ENCODE measurements at places on chromosomes 16 and 17.
A peak's percentile ranks its signal among the peaks of the same experiment; 100 is the strongest.

DNA sequence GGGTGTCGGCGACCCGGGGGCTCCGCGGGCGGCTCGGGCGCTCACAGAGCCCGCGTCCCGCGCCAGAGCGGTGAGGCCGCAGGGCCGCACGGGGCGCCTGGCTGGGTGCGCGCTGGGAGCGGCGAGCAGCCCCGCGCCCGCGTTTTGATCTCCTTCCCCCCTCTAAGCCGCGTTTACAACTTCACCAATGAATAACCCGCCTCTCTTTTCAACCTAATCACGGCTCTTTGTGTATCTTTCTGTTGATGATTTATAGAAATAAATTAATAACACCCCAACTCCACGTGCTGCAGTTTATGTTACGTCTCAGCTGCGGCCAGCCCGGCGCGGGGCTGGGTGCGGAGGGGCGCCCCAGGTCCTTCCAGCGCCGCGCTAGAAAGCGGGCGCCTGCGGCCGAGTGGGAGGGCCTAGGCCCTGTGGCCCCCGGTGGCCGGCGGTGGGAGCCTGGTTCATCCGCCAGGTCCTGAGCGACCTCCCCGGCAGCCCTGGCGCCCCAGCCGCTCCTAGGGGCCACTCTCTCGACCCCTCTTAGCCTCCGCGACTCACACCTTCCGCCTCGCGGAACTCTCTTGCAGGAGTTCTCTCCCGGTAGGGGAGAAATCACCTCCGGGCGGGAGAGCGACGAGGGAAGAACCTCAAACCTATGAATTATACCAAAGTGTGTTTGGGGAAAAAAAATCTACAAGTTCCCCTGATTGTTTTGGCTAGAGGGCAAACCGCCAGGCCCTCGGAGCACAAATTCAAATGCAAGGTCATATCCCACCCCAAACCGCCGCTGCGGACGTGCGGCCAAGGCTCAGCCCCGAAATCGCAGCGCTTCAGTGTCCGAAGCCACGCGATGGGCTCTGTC is 1.9 kb downstream of the HNF1B start:
- no peak for DNase-seq

DNA sequence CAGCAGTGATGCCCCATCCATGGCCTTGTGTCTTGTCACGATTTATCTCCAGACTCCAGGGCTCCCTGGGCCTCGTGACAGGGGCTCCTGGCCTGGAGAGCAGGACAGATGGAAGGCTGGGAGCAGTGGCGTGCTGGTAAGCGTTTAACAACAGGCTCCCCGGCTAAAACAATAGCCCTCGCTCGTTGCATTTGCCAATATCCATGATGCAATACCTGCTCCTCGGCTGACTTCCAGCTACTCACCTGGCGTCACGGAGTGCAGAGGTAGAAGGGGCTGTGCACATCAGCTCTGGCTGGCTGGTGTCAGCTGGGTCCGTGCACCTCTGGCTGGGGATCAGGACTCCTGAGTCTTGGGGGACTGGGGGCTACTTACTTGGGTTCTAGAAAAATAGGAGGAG is 1.5 kb upstream of the BICDL2 start:
- no peak for DNase-seq

- DNase-seq: peak; percentile 9
Observed at GRCh38 chr17:27236717-27237315, 57.1 kb upstream of the WSB1 start.

DNA sequence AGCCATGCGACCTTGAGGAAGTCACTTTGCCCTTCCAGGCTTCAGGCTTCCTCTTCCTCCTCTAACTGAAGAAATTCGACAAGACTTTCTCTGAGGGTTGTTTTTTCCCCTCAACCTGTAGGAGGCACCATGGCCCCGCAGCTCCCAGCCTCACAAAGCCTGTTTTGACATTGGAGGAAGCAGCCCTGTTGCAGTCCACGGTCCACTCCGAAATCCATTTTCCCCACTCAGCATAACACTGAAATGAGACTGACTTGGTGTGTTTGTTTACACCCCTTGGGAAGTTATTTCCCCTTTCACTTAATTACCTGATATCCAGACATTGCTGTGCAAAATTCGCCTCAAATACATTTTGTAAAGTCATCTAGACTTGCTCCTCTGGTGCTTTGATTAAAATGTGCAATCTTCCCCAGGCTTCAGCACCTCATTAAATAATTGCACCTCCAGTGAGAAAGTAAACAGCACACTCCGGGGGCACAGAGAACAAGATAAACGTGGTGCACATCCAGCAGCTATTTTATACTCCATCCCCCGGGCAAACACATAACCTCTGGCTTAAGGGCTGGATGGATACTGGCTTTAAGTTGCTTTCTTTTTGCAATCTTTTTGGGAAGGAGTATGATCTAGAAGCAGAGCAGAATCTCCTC is 41.4 kb upstream of the PIRT start:
- DNase-seq: no peak

- DNase-seq: peak; percentile 6
Observed at GRCh38 chr16:46857368-46857945, 26.5 kb upstream of the C16orf87 start.

GRCh38 chr16:58605562-58605961 is 24.1 kb downstream of the CNOT1 start:
- no peak for DNase-seq

GRCh38 chr17:66467766-66468165 is 165.4 kb downstream of the PRKCA start:
- DNase-seq: no peak

- no peak for DNase-seq
Observed at GRCh38 chr16:66509576-66509975, 40.3 kb downstream of the TK2 start.

GRCh38 chr16:585351-585750 is 4.5 kb upstream of the RAB40C start:
- no peak for DNase-seq

DNA sequence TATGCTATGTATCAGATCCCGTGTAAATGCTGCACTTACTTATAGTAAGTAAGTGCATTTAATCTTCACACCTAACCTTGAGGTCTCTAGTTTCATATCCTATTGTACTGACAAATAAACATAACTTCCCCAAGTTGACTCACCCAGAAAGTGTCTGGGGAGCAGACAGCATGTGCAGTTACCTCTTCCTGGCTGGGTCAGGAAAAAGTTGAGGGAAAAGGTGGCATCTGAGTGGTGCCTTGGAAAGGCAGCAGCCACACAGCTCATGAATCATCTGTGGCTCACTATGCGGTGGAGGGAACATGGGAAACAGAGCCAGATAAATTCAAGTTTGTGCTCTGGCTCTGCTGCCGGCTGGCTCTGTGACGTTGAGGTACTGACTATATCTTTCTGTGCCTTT is 382.0 kb upstream of the DYNLRB2 start:
- no peak for DNase-seq

GRCh38 chr16:8355675-8356074 is 234.6 kb downstream of the TMEM114 start:
- no peak for DNase-seq

DNA sequence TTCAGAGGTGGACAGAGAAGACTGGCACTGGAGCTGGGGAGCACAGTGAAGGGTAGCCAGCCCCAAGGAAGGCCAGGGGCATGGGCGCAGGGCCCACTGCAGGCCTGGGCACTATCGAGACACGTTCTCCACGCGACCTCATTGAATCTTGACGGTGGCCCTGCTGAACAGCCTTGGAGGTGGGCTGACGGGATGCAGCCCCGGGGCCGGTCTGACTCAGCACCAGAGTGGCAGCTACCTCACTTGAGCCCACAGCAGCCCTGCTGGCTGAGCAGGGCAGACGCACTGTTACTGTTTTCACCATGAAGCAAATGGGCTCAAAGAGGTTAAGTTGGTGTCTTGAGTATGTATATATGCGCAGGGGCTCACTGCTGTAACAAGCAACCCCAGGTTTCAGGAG is 78.8 kb upstream of the FOXF1 start:
- no peak for DNase-seq

GRCh38 chr17:80113033-80113484 is 11.7 kb downstream of the GAA start:
- DNase-seq: no peak

- no peak for DNase-seq
Observed at GRCh38 chr17:31031841-31032240, 61.0 kb downstream of the RNF135 start.

DNA sequence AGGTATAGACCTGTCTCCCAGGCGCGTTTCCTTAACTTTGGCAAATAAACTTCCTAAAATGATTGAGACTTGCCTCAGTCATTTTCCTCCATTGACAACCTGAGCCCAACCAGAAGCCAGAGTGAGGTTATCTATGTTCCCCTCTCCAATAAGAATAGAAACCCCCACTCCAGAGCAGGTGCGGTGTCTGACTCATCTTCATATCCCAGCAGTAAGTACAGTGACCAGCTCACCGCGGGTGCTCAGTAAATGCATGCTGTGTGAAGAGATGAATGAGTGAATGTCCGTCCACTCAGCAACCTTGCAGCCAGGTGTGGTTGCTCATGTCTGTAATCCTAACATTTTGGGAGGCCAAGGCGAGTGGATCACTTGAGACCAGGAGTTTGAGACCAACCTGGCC is 19.5 kb upstream of the CD300E start:
- DNase-seq: no peak

GRCh38 chr17:43701318-43701743 is 39.6 kb upstream of the MEOX1 start:
- DNase-seq: peak; percentile 26

DNA sequence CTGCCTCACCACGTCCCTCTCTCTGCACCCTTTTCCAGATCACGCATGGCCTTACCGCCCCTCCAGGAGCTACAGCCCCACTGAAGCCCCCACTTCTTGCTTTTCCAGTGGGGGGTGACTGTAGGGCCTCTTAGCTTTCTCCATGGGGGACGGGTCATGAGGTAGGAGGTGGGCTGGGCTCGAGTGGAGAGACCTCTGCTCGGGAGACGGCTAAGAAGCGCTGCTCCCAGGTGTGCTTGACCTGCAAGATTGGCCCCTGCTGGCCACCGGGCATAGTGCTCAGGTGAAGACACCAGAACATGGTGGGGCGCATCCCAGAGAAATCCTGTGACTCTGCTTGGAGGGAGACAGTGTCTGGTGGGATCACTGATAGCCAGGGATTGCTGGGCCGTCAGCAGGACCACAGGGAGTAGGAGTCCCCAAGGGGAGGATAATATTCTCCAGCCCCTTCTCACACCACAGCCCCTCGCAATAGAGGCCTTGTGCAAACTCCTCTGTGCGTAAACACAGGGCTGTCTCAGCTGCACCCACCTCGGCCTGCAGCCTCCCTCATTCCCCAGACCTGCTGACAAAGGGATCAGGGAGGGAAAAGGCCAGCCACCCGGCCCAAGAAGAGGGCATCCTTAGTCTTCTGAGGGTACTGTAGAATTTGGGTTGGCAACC is 8.9 kb upstream of the GALK1 start:
- DNase-seq: no peak

GRCh38 chr17:16997514-16998429 is 25.9 kb upstream of the TNFRSF13B start:
- no peak for DNase-seq

DNA sequence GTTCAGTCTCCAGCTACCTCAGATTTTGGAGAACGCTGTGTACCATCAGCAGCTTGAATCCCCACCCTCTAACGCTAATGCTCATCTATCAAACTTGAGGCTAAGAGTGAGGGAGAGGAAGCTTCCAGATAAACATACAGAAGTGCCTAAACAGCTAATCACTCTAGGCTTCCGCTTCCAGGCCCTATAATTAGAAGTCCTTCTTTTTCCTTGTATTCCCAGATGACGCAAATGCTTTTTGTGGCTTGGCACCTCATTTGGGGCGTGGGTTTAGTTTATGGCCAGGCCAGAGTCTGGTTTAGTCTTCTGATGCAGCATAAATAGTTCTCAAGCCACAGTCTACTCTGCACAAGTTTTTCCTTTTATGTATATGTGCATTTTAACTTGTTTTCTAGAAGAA is 263.4 kb downstream of the BCAS3 start:
- DNase-seq: no peak

- no peak for DNase-seq
Observed at GRCh38 chr17:78327880-78328279, 32.0 kb downstream of the SOCS3 start.

GRCh38 chr17:50423553-50424159 is 2.4 kb upstream of the ACSF2 start:
- no peak for DNase-seq

- no peak for DNase-seq
Observed at GRCh38 chr16:85433477-85433876, 179.6 kb upstream of the GSE1 start.

GRCh38 chr17:49998836-49999511 is 4.0 kb upstream of the DLX3 start:
- DNase-seq: no peak

- DNase-seq: no peak
Observed at GRCh38 chr17:19447085-19447583, 36.1 kb downstream of the RNF112 start.

- DNase-seq: no peak
Observed at GRCh38 chr16:24289166-24289700, 33.1 kb downstream of the CACNG3 start.

DNA sequence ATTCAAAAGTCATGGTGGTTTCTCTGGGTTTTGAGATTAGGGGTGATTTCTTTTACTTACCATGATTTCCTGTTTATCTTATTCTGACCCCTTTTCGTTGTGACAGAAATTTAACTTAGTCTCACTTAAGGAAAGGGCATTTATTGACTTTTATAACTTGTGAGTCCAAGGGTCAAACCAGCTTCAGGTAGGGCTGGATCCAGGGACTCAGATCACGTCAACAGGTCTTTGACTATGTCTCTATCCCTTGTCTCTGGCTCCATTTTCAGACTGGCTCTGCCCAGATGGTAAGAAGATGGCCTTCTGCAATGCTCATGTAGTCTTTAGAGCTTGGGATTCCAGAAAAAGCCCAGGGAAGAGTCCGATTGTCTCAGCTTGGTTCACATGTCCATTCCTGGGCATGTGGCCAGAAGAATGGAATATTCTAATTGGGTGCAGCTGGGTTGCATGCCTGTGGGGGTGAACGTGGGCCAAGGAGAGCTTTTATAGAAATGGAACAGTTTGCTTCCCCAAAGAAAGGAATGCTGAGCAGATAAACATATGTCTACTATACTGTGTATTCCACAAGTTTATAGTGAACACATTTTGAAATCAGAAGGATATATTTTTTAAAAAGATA is 13.4 kb downstream of the USP43 start:
- no peak for DNase-seq

DNA sequence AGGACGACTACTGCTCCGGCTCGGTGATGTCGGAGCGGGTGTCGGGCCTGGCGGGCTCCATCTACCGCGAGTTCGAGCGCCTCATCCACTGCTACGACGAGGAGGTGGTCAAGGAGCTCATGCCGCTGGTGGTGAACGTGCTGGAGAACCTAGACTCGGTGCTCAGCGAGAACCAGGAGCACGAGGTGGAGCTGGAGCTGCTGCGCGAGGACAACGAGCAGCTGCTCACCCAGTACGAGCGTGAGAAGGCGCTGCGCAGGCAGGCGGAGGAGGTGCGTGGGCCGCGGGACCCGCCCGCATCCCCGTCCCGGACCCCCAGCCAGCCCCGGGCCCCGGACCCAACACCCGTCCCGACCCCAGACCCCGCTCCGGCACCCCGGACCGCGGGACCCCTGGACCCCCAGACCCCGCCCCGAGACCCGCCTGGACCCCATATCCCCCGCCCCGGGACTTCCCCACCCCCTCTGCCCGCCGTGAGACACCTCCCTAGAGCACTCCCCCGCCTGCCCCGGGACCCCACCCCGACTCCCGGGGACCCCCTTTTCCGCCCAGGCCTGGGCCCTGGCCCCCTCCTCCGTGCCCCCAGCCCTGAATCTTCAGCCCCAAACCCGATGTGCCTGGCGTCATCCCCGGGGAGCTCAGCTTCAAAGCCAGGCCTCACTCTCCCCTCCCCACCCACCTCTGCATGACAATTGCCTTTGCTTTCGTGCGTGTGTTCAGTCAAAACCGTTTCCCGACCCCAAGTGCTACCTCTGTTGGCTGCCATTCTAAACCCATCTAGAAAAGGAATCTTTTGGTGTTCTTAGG is 594 bp downstream of the MAPK8IP3 start:
- DNase-seq: no peak

GRCh38 chr16:20866801-20867200 is 33.4 kb downstream of the DCUN1D3 start:
- DNase-seq: no peak
